ENCODE measurements at places on chromosomes 5 and 9.
A peak's percentile ranks its signal among the peaks of the same experiment; 100 is the strongest.

DNA sequence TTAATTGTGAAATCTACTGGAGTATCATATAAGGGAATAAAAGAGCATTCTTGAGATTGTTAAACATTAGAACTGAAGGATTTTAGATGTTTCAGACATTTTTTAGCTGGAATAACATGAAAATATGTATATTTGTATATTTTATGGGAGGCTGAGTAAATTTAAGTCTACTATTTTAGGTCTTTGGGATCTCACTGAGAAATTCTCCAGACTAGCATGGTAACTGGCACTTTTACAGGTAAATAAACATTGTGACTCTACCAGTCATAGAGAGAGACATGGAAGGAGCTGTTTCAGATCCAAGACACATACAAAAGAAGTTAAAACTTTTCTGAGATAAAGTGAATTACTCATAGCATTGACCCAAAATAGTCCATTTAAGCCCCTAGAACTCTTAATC is 59.4 kb downstream of the NDUFAF2 start:
- DNase-seq: no peak

DNA sequence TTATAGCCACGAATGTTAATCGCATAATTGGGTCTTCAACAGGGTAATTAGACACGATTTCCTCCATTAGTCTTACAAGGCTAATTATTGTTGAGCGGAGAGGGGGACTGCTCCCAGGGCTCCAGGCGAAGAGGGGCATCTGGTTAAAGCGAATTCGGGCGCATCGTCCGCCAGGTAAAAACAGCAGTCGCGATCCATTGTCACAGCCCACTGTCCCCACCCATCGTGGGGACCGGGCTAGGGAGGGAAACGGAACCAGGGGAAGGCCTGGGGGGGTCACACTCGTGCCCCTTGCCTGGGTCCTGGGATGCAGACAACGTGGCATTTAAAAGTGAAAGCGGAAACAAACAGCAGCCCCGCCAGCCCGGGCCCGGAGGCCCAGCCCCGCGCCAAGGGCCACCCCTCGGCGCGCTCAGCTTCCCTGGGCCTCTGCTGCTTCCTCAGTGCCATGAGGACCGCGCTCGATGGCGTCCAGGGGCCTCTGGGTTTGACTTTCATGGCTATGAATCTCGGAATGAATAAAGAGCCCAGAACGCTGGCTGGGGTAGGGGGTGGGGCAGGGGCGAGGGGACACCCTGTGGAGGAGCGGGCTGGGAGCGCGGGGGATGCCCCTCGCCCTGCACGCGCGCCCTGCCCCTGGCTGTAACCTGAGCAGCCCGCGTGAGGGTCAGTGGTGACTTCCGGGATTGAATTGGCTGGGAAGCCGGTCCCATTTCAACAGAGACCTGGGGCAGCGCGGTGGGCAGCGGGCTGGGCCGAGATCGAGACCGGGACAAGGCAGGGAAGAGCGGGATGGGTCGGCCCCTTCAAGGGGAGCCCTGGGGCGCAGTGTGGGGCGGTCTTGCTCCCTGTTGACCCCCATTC is 99.9 kb downstream of the GTF3C4 start:
- peak; percentile 33 for DNase-seq

DNA sequence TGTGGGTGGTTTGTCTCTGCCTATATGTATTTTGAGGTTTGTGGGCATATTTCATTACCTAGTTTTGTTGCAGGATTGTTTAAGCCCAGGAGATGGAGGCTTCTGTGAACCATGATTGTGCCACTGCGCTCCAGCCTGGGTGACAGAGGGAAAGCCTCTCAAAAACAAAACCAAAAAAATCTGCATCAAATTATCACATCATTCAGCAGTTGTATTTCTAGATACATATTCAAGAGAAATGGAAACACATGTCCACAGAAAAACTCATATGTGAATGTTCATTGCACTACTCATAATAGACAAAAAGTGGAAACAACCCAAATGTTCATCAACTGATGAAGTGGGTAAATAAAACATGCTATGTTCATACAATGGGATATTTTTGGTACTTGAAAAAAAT is 29.9 kb downstream of the HSPA4 start:
- DNase-seq: peak; percentile 3

DNA sequence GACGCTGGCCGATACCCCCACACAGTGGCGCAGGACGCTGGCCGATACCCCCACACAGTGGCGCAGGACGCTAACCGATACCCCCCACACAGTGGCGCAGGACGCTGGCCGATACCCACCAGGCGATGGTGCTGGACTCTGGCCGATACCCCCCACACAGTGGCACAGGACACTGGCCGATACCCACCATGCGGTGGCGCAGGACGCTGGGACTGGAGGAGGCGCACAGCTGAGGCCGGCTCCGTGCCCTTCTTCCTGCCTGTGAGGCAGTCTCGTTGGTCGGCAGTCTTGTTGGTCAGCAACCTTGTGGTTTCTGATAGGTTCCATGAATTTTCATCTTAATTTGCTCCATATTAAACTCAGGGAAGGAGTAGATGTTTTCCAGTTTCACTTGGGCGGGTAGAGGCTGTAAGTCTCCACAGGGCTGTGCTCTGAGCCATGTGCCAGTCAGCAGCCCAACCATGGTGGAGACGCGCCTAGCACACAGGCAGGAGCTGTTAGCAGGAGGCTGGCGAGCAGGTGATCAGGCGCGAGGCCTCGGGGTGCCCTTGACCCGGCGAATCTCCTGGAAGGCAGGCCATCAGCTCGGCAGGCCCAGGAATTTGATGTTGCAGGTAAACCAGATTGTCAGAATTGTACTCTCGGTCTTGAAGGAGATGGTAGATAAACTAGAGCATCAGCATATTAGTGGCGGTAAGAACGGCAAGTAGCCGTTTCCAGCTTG is 75.6 kb downstream of the EHMT1 start:
- DNase-seq: no peak

DNA sequence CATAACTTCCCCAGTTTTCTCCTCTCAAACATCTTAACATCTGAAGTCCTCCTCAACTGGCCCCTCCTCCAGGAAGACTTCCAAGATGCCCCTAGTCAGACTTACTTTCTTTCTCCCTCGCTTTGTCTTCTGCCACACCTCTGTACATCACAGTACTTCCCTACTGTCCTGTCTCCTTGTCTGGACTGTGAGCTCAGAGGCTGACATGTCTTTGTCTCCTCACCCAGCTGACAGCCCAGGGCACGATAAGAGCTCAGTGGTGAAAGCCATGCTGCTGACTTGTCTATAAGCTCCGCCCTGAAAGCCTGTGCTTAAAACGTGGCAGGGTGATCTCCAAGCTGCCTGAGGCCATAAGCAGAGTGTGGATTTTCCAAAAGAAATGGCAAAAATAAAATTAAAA is 33.0 kb upstream of the SLC25A51 start:
- peak; percentile 53 for DNase-seq

- no peak for DNase-seq
Observed at GRCh38 chr5:123873846-123874245, 361.9 kb downstream of the CSNK1G3 start.

- DNase-seq: no peak
Observed at GRCh38 chr5:96576876-96577275, 85.3 kb upstream of the CAST start.

- no peak for DNase-seq
Observed at GRCh38 chr9:91291866-91292265, 69.9 kb downstream of the AUH start.

GRCh38 chr9:78030553-78031443 is 813 bp downstream of the GNAQ start:
- no peak for DNase-seq

DNA sequence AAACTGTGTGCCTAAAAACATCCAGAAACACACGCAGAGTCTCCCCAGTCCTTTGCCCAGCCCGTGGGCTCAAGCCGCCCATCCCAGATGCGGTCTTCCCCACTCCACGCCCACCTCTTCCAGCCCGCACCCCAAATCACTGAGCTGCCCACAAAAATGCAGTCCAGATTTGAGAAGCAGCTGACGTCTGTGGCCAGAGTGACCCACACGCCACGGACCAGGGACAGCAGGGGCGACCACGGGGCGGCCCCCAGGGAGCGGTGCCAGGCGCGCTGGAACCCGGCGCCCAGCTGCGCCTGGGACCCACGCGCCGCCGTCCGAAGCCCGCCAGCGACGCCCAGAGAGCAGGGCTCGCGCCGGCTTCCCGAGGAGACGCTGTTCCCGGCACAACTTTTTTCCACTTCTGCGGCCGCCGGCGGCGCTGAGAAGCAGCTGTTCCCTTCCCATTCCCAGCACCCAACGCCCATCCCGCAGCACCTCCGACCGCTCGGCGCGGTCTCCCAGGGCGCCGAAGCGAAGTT is 674 bp downstream of the LHFPL2 start:
- no peak for DNase-seq

DNA sequence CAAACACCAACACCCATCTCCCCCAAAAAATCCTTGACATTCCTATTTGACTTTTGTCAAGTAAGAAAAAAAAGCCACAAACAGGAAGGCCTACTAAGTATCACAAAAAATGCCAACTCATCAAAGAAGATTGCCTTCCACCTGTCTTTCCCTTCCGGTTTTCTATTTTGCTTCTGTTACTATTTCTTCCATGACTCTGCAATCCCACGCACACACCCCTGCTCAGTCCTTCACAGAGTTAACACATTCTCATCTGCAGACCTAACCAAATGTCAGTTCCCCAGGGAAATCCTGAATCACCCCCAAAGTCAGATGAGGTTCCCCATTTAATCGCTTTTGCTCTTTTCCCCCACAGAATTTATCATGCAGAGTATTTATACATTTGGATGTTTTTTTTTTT is 15.1 kb downstream of the LPAR1 start:
- DNase-seq: no peak

DNA sequence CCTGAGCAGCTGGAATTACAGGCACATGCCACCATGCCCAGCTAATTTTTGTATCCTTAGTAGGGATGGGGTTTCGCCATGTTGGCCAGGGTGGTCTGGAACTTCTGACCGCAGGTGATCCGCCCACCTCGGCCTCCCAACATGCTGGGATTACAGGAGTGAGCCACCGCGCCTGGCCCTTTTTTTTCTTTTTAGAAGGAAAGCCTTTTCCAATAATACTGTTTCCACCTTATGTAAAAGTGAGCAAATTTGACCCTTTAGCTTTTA is 23.7 kb upstream of the F2R start:
- DNase-seq: no peak

DNA sequence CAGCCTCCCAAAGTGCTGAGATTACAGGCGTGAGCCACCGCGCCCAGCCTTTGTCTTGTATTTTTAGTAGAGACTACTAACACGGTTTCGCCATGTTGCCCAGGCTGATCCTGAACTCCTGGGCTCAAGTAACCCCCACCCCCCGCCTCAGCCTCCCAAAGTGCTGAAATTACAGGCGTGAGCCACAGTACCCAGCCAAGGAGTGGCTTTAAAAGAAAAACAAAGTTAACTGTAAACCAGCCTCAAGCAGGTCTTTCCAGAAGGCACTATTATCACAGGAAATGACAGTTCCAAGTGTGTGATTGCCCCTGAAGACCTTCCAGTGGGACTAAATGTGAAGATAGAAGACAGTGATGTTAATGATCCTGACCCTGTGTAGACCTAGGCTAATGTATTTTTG is 31.1 kb downstream of the SIL1 start:
- no peak for DNase-seq

DNA sequence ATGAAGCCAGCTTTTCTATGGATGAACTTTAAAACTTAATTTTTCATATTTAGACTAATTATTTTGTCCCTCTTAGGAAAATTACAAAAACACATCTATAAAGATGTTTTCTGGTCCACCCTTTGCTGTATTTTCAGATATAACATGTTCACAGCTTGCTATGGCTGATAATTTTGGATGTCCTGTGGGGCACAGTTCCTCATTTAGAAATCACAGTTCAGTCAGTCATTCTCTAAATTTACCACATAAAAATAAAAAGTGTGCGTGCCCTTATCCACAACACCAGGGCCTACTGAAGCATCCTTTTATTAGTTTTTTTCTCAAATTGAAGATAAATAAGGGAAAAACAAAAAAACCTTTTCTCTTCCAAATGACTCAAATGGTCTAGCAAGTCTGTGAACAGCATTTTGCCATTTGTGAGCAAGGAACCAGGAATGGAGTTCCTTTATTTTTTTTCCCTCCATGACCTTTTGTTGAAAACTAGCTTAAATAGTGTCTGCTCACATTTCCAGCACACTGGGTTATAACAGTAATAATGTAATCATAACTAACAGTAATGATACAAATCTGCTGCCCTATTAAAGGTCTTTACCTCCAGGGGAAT is 87.1 kb downstream of the CEMIP2 start:
- DNase-seq: no peak

- no peak for DNase-seq
Observed at GRCh38 chr5:68476854-68477253, 261.3 kb downstream of the PIK3R1 start.

DNA sequence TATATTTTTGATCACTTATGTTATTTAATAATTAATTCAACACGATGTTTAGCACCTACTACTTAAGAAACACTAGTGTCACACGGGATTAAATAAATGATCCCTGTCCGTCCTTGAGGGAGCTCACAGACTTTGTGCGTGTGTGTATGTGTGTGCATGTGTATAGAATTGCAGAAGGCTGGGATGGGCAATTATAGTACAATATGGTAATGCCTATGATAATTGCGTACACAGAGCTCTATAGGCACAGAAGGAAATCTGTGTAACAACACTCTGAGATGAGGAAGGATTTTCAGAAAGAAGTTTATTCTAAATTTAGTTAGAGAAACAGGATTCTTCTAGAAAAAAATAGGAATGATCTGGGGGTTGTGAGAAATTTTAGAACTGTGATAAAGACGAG is 76.9 kb downstream of the CDH12 start:
- DNase-seq: no peak

DNA sequence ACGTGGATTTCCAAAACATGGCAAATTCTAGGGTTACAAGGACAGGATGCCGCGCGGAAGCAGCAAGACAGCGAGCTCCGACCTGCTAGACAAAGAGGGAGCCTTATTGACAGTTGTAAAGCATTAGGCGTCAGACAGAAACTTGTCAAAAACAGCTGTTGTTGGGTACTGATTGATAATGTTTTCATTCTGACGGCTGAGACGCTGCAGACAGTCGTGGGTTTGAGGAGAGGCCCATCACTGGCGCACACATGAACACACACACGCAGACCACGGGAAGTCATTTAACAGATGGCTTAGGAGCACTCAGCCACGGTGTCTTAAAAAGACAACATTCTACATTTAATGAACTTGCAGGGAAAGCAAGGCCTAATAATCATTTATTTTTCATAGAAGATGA is 324.0 kb downstream of the NDUFS4 start:
- no peak for DNase-seq

GRCh38 chr5:96026406-96027041 is 64.9 kb upstream of the ELL2 start:
- DNase-seq: peak; percentile 85

- DNase-seq: no peak
Observed at GRCh38 chr5:21910731-21911130, 942.4 kb downstream of the CDH12 start.
